ENCODE measurements at places on chromosomes 2 and 18.

DNA sequence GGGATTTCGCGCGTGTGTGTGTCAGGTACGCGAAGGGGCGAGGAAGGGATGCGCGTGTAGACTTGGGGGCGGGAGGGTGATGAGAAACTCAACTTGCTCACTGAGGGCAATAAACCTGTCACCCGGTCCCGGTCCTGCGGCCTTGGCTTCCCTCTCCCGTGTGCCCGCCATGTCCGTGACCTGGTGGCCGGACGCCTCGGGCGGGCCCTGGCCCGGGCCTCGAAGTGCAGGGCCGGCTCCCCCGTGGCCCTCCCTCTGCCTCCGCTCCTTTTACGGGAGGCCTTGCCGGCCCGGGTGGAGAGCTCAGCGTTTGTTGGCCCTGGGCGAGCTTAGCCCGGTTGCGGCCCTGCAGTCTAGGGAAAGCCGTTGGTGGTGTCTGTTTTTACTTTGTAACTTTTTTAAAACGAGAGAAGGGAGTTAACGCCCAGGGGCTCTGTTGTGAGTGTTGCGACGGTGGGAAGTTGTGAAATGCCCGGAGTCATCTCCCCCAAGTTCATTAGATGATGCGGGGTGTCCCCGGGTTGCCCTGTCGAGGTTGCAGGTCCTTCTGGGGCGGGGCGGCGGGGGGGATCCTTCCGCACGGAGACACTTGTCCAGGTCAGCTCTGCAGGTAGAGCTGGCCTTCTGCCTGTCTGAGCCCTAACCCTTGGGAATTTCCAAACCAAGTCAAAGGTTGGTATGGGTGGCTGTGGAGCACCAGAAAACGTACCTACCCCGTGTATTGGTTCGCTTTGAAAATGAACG, 883 bp downstream of the SMCHD1 start:
- peak; percentile 41 for DNase-seq

DNA sequence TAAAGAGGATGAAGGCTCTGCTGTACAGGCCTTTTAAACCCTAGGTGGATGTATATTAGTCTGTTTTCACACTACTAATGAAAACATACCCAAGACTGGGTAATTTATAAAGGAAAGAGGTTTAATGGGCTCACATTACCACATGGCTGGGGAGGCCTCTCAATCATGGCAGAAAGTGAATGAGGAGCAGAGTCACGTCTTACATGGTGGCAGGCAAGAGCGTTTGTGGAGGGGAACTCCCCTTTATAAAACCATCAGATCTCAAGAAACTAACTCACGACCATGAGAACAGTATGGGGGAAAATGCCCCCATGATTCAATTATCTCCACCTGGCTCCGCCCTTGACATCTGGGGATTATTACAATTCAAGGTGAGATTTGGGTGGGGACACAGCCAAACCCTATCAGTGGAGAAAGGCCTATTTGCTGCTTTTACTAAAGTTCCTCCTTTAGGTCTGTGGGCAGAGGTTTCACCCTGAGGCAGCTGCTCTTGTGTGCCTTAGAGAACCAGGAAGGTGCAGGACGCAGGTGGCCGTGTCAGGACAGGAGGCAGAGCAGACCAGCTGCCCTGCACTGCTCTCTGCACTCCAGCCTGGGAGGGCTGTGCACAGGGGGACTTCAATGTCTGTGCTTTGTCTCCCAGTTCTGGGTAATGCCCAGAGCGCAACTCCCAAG, 178.8 kb upstream of the HDAC4 start:
- no peak for DNase-seq

- no peak for DNase-seq
Measured at GRCh38 chr2:217751952-217752351, 250.8 kb downstream of the TNS1 start.

DNA sequence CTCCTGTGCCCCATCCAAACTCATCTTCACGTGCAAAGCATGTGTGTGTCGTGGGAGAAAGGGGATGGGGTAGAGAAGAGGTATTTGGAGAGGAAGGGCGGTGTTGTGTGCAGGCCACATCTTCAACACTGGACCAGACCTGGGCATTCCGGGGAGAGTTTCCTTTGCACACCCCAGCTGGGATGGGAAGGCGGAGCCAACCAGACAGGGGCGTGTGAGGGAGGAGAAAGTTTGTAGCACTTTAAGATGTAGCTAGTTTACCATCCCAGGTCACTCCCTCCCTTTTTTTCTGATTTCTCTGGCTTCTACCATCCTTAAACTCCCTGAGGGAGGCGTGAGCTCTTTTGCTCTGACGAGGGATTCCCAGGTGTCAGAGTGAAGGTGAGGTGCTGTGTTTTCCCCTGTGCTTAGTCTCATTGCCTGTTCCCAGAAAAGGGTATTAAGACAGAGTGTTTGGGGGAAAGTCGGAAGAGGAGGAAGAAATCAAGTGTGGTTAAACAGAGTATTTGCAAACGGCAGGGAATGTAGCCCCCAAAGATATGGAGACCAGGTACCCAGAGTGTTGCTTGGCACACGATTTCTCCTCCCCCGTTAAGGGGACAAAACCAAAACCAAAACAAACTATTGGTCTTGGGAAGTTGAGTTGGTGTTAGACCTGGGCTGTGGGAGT, 1.6 kb downstream of the SETBP1 start:
- no peak for DNase-seq

DNA sequence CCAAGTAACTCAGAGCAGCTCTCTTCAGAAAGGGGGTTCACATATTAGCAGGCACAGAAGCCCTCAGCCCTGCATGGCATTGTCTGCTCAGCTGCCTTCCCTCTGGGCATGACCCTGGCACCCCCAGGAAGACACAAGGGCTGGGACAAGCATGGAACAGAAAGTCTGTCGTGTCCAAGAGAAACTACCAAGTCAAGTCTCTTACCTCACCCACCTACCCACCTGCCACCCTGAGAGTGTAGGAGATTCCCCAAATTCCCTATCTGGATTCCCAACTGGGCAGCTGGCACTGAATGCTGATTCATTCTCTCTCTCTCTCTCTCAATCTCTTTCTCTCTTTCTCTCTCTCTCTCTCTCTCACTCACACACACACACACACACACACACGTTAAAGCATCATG, 21.6 kb downstream of the SMAD7 start:
- no peak for DNase-seq

- no peak for DNase-seq
Measured at GRCh38 chr2:140526575-140526974, 1604.2 kb downstream of the LRP1B start.

DNA sequence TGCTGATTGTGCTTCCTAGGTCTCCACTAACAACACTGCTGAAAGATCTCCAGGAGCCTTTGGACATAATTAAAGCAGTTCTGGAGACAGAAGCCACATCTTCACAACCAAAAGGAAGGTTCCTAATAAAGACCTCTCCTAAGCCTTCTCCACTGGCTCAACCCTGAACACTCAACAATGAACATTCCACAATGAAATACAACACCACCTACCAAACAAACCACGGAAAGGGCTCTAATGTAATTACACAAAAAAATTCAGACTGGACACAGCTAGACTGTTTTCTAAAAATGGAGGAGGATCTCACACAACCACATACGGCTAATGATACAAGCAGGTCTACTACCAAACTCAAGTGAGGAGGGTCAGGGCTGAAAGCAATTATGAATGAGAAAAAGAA, 43.6 kb downstream of the NOL10 start:
- DNase-seq: no peak

Measured in stimulated activated CD4-positive, alpha-beta T cell treated with anti-CD3 and anti-CD28 coated beads, Interleukin-12 subunit alpha, Interleukin-12 subunit beta, amount 100 ng/mL, for 4 hours (primary cell).